Endothelial cell (in vitro differentiated cells): ENCODE measurements at places on chromosomes 11 and 22.
A peak's percentile ranks its signal among the peaks of the same experiment; 100 is the strongest.

GRCh38 chr22:22771696-22772377, 115.8 kb upstream of the IGLL5 start:
- DNase-seq: no peak

GRCh38 chr22:40265783-40266182, 80.5 kb upstream of the ADSL start:
- DNase-seq: no peak

DNA sequence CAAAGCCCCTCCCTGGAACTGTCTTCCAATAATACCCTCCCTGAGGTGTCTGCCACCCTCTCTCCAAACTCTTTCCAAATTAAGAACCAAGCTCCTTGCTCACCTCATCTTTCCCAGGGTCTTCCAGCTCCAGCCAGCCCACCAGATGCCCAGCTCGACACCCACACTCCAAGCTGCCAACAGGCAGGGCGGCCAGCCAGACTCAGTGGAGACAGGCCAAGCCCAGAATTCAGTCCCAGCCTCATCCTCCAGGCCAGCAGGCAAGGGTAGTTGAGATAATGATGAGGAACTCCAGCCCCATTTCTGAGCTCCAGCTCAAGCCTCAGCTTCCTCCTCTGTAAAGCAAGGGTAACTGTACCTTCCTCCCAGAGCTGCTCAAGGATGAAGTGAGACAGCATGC, 132.9 kb downstream of the CHST1 start:
- no peak for DNase-seq

DNA sequence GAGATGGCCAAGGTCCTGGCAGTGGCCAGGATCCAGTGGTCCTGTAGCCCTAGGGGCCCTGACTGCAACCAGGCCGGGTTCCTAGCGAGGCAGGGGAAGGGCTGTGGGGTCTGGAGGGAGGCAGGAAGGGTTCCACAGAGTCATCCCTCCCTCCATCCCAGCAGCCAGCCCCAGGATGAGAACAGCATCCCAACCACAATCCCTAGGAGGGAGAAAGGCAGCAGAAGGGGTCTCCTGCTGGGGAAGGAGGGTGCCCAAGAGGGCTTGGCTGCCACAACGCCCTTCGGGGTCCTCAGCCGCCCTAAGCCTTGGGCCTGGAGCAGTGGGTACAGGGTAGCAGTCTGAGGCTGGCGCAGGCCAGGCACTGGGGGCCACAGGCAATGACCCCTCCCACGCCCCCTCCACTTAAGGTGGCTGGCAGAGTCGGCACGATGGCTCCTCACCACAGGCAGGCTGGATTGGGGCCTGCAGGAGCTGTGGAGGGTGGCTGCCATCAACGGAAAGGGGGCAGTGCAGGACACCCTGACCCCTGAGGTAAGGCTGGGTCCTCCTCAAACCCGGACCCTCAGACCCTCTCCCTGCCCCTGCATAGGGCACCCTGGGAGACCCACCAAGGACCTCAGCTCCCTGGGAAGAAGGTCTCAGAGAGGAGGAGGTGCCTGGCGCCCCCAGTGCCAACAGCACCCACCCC, 7.2 kb downstream of the SLC22A12 start:
- no peak for DNase-seq

- DNase-seq: no peak
Measured at GRCh38 chr22:27966168-27967064, 47.4 kb upstream of the PITPNB start.

DNA sequence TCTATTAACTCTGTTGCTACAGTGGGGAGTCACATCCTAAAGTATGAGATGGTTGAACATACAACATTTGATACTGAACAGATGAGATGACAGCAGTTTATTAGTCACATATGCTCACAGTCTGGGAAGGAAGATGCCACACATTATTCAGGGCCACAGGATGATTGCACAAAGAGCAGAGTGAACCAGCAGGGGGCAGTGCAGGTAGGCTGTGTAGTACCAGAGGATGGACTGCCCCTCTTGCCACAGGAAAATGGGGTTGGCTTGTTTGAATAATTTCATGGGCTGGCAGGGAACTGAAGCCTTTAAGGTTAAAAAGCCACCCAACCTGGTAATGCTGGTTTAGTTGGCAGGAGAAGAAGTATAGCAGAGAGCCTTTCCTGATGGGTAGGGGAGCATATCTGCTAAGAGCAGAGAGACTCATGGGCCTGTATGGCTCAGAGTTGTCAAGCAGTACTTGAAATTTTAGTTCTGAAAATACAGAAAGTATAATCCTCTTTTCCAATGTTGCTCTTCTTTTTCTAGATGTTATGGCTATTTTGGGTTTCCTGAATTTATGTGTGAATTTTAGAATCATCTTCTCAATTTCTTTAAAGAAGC, 180.4 kb upstream of the B3GAT1 start:
- DNase-seq: peak; percentile 83

DNA sequence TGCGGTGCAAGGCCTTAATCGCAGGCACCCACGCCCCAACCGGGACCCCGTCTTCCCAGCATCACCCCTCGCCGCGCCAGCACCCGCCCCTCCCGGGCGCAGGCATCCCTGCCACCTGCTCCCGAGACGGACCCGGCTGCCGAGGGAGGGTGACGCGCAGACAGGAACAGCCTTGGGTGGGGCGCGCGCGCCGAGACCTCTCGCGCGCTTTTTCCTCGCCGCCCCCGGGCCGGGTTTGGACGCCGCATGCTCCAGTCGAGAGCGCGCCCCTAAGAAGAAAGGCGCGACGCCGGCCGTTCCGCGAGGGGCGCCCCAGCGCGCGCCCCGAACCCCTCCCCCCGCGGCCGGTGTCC, 504 bp downstream of the CFL1 start:
- no peak for DNase-seq

DNA sequence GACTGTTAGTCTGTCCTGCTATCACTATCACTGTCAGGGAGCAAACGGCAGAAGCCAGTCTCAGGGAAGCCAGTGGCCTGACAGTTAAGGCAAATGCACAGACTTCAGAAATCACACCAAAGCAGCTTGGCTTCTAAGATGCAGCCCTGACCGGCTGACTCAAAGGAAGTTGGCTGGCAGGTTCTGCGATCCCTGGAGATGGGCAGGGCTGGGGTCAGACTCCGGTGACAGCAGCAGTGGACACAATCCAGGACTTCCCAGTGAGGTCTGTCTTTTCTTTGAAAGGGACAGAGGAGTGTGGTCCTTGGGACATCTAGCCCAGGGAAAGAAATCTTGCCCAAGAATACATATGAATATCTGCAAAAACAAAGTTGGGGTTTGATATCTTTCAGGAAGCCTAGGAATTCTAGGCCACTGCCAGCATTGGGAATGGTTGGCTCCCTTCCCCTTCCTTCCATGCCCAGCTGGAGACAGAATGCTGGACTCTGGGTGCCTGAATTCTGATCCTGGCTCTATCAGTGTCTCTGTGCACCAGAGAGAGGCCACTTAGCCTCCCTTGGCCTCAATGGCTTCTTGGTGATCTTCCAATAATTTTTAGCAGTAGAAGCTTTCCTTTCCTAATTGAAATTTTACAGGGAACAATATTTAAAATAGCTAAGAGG, 108.9 kb downstream of the KIRREL3 start:
- no peak for DNase-seq

- no peak for DNase-seq
Measured at GRCh38 chr22:29473001-29473400, 7.0 kb upstream of the NEFH start.

- no peak for DNase-seq
Measured at GRCh38 chr11:60647087-60647486, 52.3 kb upstream of the MS4A8 start.

DNA sequence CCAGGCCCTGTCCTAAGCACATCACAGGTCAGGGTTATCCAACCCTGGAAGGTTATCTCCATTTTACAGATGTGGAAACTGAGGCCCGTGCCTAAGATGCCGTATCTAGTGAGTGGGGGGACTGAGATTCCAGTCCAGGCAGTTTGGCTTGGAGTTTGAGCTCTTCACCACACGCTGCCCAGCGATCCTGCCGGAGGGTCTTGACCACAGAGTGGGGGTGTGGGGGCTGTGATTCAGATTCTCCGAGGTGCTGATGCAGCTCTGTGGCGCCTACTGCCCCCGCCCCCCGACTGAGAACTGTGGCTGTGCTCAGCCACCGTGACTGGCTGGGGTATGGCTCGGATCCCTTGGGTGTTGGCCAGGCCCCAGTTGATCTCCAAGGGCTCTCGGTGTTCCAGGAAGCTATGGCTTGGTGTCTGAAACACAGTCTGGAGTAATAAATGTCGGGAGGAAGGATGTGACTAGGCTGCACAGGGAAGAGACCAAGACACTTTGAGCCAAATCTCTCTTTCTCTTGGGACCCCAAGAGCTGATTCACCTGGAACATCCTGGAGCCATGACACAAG, 60.6 kb upstream of the RASD2 start:
- DNase-seq: no peak

DNA sequence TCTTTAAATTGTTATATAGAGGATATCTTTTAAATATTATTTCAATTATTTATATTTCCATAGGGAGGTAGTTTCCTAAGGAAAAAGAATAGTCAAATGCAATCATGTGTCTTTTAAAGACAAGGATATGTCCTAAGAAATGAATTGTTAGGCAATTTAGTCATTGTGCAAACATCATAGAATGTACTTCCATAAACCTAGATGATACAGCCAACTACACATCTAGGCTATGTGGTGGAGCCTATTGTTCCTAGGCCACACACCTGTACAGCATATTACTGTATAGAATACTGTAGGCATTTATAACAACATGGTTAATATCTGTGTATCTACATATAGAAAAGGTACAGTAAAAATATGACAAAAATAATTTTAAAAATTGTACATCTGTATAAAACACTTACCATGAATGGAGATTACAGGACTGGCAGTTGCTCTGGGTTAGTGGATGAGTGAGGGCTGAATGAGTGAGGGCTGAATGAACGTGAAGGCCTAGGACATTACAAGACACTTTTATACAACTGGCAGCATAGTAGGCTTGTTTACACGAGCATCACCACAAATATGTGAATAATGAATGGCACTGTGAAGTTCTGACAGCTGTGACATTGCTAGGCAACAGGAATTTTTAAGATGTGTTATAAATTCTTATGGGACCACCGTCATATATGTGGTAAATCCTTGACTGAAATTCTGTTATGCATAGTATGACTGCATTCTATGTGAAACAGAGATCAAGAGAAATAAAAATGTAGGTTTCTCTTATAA, 1879.0 kb upstream of the RAG2 start:
- no peak for DNase-seq

GRCh38 chr11:64141081-64141783, 24.7 kb downstream of the MACROD1 start:
- DNase-seq: no peak

DNA sequence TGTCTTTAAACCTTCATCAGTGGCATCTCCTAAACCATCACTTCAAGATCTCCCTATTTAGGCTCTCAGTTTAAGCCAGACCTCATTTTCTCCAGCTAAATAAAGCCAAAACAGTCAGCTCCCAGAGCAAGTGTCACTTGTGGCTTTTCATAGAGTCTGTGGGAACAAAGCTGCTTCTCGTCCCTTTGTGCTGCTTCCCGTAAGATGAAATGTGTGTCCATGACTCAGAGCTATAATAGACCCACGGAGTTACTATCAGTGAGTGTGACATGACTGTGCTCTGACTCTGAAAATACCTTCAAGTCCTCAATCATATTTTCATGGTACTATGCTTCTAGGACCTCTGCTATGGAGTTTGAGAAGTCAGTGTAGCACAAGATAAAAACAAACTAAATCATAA, 57.3 kb upstream of the SLN start:
- no peak for DNase-seq

DNA sequence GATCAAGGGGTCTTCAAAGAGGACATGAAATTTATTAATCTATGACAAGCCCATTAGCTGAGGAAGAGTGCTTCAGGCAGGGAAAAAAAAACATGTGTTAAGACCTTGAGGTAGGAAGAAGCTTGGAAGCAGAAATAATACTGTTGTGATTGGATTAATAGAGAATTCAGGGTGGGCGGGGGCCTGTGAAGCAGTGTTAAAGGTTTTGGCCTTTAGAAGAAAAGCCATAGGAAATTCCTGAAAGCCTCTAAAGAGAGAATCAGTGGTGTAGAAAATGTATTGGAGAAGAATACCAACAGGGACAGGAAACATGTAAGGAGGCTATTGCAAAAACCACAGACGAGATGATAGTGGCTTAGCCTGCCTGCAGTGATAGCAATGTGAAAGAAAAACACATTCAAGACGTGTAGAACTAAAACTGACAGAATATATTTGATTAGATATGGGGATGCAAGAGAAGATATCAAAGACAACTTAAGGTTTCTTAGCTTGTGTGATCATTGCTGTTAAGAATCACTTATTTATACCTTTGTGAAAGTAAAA, 404.4 kb upstream of the ANO3 start:
- DNase-seq: no peak

DNA sequence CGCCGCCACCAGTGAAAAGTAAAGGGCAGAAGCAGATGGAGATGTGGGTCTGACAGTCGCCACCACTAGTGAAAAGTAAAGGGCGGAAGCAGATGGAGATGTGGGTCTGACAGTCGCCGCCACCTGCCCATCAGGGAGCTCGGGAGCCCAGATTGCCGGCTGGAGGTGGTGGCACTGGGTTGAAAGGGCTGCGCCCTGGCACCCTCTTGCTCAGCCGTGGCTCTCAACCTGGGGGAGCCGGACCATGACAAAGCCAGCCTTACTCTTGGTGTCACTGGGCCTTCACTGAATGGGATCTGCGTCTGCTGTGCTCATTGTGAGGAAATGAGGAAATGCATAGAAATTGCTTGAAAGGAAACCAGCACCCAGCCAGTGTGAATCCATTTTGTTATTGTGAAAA, 36.3 kb downstream of the AP2A2 start:
- DNase-seq: no peak

DNA sequence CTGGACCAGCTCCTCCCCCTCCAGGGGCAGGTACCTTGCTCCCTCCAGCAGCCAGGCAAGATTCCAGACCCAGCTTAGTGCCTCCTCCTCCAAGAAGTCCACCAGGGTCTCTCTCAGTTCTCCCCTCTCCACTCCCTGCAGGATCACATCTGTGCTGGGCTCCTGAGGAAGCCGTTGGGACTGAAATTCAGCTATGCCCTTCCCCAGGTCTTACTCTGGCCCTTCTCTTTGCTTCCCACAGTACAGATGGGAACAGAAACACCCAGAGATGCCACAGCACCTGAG, 14.6 kb downstream of the WNT7B start:
- DNase-seq: no peak

DNA sequence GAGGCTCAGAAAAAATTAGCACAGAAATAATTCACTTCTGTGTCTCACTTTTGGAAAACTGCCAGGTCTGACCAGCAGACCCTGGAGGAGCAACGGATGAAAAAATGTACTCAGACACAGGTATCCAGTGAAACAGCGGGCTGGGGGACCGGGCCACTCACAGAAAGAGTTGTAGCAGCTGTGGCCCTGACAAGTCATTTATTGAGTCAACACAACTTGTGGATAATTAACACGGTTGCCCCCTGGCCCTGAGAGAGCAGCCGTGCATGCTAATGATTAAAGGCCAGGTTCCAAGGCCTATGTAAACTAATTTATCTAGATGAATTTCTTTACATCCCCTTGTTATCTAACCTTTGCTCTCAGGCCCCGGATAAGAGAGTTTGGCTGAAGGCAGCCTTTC, 131.3 kb downstream of the AASDHPPT start:
- DNase-seq: no peak
